Brain pericyte (primary cell): ENCODE measurements at places on chromosomes 3 and 15.

GRCh38 chr15:67968564-67968963 is 85.6 kb upstream of the PIAS1 start:
- DNase-seq: no peak

GRCh38 chr3:1616744-1617143 is 481.9 kb upstream of the CNTN4 start:
- no peak for DNase-seq

GRCh38 chr3:69505770-69506407 is 120.0 kb upstream of the FRMD4B start:
- no peak for DNase-seq

GRCh38 chr15:36161771-36162212 is 417.6 kb upstream of the CDIN1 start:
- no peak for DNase-seq

DNA sequence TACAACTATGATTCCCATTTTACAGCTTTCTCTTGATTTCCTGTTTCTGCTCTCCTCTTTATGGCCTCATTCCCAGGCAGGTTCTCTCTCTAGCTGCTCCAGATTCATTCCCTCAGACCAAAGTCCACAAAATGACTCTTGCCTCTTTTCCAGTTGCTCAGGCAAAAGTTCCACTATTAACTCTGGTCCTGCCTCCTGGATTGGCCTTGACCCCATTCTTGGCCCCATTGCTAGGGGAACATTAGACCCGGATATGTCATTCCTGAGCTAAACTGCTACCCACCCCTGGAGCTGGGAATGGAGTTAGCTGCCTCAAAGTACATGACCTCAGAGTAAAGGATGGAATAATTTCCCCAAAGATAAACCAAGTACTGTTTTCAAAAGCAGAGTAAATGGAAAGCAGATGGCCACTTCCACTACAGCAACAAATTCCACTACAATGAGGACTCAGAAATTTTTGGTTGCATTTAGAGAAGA is 73.0 kb upstream of the GAP43 start:
- peak; percentile 36 for DNase-seq

GRCh38 chr15:75228787-75229186 is 27.1 kb downstream of the C15orf39 start:
- DNase-seq: no peak

GRCh38 chr3:89059211-89059925 is 48.1 kb upstream of the EPHA3 start:
- no peak for DNase-seq

GRCh38 chr15:95208988-95209387 is 977.6 kb downstream of the MCTP2 start:
- no peak for DNase-seq

GRCh38 chr3:165854696-165855095 is 17.5 kb upstream of the BCHE start:
- DNase-seq: no peak

DNA sequence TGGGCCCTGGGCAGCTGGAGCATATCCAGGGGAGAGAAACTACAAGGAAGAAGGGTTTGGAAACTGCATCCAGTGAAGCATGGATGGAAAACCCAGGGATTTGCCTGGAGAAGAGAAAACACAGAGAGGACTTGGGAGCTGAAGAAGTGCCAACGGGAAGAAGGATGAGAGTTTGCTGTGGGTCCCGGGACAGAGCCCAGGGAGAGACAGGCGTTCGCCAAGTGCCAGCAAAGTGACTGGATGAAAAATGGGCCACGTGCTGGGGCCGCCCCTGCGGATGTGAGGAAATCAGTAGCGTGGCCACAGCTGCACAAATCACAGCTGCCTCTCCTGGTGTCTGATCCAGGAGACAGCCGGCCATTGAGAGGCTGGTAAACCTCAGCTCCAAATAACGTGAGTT is 70.4 kb downstream of the HES1 start:
- DNase-seq: no peak

DNA sequence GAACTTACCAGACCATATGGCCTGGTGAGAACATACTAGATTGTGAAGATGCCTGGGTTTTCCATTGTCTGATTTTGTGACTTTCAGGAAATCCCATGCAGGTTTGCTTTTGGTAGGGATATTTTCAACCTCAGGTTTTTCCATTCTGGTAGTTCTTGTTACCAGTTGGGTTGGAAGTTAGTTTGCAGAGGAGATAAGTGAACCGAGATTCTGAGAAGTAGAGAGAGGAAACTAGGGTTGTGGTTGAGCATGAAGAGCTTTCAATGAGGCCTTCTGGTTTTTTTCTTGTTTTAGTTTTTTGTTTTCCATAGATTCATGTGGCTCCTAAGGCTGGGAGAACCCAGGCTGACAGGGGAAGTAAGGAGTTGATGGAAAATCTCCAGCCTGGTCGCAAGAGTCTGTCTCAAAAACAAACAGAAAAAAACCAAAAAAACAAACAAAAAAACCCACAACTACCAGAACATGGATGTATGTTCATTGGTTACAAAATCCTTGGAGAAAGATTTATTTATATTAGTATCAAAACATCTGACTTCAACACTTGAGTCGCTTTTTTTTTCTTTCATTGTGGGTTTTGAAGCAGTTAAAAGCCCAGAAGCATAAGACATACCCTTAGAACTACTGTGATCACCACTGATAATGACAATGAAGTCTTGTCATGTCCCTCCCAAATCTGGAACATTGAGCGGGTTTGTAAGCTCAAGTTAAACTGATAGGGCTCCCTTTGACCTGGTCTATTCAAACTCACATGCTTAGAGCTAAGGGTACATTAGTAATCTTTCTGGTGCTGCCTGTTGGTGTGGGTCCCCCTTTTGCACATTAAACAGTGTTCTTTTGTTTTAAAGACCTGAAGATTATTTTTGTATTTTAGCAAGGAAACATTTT is 3.2 kb downstream of the GPR171 start:
- DNase-seq: no peak

- DNase-seq: no peak
Observed at GRCh38 chr3:53257465-53257864, 1.6 kb upstream of the TKT start.

- no peak for DNase-seq
Observed at GRCh38 chr15:99970891-99971430, 237.7 kb upstream of the LYSMD4 start.

- no peak for DNase-seq
Observed at GRCh38 chr3:195031574-195032003, 239.4 kb downstream of the XXYLT1 start.

- no peak for DNase-seq
Observed at GRCh38 chr15:80924278-80924677, 65.3 kb downstream of the MESD start.

DNA sequence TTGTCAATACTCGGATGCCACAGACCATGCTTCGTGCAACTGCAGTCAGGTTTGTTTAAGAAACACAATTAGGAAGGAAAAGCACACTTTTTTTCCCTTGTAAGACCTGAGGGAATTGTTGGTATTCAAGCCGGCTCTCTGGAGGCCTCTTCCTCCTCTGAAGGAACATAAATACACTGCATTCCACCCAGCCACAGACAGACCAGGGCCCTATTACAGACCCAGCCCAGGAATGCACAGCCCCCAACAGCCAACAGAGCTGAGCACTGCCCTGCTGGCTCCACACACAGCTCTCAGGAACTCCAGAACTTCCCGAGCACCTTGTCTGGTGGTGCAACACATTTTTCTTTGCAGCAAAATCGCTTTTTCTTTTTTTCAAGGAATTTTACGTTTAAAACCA is 488.7 kb upstream of the PROK2 start:
- DNase-seq: no peak

DNA sequence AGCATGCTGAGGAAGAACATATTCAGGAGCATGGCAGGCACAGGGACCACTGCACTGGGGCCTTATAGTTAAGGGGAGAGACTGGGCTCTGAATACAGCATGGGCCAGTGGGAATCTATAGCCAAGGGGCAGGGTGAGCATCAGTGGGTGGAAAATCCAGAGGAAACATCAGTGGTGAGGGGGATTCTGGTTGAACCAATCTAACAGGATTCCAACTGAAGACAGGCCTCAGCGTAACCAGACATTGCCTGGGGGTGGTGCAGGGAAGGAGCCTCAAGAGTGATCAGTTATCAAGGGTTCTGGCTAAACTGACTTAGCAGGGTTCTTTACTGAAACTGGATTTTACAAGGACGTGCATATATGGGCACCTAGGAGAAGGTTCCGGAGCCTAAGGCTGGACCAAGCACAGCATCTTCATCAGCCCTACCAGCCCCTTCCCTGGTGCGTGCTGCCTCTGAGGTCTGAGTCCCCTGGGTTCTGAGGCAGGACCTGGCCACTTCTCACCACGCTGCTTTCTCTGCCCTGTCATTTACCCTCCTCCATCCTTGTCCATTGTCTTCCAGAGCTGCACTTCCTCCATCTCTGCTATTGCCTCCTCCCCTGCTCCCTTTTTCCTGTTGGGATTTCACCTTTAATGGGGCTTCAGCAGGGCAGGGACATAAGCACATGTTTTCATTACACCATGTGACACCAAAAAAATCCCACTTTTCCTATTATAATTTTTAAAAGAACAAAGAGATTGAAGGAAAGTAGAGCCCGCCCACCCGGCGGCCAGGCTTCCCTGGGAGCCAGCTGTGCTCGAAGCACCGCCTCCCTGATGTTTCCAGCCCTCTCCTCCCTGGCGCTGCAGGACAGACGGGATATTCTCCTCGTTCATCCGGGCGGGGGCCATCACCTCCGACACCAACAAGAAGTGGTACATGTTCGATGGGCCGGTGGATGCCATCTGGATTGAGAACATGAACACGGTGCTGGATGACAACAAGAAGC is 52.1 kb downstream of the DNAH1 start:
- no peak for DNase-seq

DNA sequence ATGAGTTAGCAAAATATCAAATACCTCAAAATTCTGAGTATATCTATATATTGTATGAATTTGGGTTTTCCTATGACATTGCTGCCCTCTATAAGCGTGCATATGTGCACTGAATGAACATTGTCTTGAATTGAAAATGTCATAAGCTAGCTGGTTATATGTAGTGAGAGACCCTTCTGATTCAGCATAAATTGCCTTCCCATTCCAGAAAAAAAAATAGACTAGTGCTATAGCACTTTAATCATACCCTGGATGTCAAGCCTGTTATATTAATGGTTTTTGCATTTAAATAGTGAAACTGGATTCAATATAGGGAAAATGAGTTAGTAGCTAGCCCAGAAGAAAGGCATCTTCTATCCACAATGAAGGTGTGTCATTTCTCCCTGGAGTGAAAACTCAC is 265.1 kb downstream of the TUSC7 start:
- no peak for DNase-seq

GRCh38 chr3:143132246-143132980 is 12.8 kb downstream of the CHST2 start:
- DNase-seq: no peak

DNA sequence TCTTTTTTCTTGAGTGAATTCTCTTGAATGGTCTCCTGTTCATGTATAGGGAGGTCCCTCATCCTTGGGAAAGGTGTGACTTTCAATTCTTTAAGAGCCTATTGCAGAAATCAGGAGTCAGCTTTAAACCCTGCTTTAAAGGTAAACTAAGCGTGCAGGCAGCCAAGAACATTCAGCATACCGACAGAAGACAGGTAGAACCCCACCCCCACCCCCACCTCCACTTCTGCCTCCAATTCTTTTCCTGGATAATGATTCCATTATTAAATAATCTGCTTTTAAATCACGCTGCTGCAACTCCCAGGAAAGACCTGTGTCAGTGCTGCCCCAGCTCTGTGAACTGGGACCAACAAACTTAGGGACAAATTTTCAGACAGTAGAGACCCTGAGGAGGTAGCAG is 49.3 kb upstream of the SKOR1 start:
- DNase-seq: no peak

DNA sequence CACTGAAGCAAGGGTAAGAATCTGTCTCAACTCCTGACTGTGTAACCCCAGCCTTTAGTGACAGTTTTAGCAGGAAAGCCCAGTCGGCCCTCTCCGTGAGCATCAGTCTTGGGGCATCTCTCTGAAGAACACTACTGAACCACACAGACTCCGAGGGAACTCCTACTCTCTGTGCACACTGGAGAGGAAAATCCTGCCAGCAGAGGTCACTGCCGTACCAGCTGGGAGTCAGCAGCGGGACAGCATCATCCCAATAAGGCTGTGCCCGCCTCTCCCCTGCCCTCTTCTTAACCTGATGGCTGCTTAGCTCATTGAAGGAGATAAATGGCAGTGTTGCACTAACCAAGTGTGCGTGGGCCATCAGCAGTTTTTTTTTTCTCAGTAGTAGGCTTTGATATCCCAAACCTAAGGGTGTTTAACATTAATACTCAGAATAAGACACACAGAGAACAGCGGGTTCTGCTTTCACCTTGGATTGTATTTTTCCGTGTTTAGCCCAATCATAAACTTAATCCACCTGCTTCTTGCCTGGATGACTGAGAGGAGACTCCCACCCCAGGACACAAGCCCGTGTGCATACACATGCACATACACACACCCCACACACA is 26.6 kb upstream of the RASA2 start:
- DNase-seq: no peak

DNA sequence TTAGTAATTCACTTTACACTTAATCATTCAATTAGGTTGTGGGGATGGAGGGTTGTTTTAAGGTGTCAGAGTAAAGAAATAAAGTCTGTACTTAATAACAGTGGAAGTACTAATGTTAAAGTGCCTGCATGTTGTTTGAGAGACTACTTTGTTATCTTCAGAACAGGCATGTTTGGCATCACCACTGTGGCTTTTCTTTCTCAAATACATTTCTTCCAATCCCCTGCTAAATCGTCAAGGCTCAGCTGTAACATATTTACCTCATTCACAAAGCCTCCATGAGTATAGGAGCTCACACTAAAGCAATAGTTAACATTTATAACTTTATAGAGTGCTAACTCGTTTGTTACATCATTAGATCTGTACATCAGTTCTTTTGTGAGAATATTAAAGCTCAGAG is 2.6 kb downstream of the TIMMDC1 start:
- no peak for DNase-seq

DNA sequence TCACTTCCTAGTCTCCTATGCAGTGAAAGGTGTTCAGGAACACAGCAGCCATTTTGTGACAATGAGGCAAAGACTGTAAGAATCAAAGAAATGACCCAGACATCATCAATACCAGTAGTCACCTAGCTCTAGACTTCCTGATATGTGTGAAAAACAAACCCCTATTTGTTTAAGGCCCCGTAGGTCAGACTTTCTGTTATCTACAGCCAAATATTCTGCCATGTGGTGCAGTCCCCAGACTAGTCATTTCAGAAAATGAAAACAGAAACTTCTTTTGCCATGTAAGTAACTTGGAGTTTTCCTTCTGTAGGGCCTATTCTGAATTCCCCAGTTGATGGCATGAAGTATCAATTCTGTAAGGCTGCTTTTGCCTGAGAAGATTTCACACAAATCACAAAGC is 181.7 kb upstream of the SNTN start:
- no peak for DNase-seq

DNA sequence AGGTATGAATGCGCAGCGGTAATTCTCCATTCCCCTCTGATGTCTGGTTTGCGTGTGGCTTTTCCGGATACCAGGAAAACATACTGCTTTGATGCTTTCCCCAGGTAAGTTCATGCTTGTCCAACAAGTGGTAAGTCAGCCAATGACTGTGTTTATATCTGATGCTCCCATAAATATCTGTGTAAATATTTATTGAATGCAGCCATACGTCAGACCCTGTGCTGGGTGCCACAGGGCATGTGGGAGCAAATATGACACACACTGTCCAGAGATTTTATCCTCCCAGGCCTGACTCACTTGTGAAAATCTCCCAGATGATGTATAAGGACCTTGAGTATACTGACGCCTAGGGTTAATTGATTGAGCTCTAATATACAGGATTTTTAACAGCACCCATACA is 29.6 kb upstream of the CEMIP start:
- no peak for DNase-seq

GRCh38 chr15:77986891-77987764 is 90.4 kb downstream of the TBC1D2B start:
- DNase-seq: no peak
